Dermis blood vessel endothelial cell (primary cell): ENCODE measurements at places on chromosomes 1 and 21. TPM values are rescaled to one million over a fixed set of nuclear protein-coding genes. Genes with fewer than 3 reads are reported as not detected.

Gene PTAFR
- total RNA-seq = 0.05 and 0.17 TPM in 2 replicates

Gene MYOM3
- under 0.01 TPM in 1 of 2 replicates, not detected in the other for total RNA-seq

Gene MFN2
- 61.1 and 95.3 TPM in 2 replicates for total RNA-seq

Gene VWA1
- 12.7 and 45.3 TPM in 2 replicates for total RNA-seq

Gene APOBEC4
- not detected in 2 replicates for total RNA-seq

Gene BACE2
- 571 and 696 TPM in 2 replicates for total RNA-seq

Gene PARP1
- 126 and 190 TPM in 2 replicates for total RNA-seq

Gene CASQ2
- not detected in 2 replicates for total RNA-seq

Gene IGFN1
- under 0.01 and 0.05 TPM in 2 replicates for total RNA-seq

Gene COL8A2
- 3.0 and 3.2 TPM in 2 replicates for total RNA-seq
